Dorsolateral prefrontal cortex (tissue), 122 donors: ENCODE measurements at places on chromosomes 1 and 21. TPM values are rescaled to one million over a fixed set of nuclear protein-coding genes. Genes with fewer than 3 reads are reported as not detected.

- DNase-seq: no peak
Observed at GRCh38 chr1:101119289-101119688, 93.7 kb upstream of the DPH5 start.

- no peak for DNase-seq
Observed at GRCh38 chr1:167440776-167441175, 77.6 kb downstream of the CD247 start.

DNA sequence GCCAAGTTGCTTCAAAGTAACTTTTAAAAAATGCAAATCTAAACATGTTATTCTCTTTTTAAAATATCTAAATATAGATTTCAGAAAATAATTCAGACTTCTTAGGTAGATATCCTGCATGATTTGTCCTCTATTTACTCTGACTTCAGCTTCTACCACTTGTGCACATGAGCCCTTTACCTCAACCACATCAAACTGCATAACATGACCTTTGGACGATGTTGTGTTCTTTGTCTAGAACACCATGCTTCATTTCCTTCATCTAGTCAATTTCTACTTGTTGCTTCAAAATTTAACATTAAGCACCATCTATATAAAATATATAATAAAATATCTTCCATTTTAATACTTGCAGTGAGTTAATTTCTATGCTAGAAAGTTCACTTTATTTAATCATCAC is 96.9 kb downstream of the PLPP3 start:
- DNase-seq: no peak

GRCh38 chr1:245409341-245410195 is 254.8 kb downstream of the KIF26B start:
- no peak for DNase-seq

Gene SPATA45
- total RNA-seq: 1.5 TPM

- DNase-seq: no peak
Observed at GRCh38 chr1:243431591-243431990, 175.8 kb downstream of the SDCCAG8 start.

GRCh38 chr21:35399002-35399530 is 350.0 kb upstream of the RUNX1 start:
- DNase-seq: no peak

Gene LHX4
- total RNA-seq: 0.30 TPM

GRCh38 chr1:228979325-228979699 is 244.0 kb downstream of the RHOU start:
- no peak for DNase-seq

- no peak for DNase-seq
Observed at GRCh38 chr21:14403681-14404318, 20.9 kb upstream of the HSPA13 start.

- no peak for DNase-seq
Observed at GRCh38 chr1:173448945-173449344, 28.2 kb upstream of the PRDX6 start.

GRCh38 chr21:43902441-43902840 is 37.4 kb downstream of the AGPAT3 start:
- no peak for DNase-seq

Gene AKR7A3
- total RNA-seq: 3.9 TPM

DNA sequence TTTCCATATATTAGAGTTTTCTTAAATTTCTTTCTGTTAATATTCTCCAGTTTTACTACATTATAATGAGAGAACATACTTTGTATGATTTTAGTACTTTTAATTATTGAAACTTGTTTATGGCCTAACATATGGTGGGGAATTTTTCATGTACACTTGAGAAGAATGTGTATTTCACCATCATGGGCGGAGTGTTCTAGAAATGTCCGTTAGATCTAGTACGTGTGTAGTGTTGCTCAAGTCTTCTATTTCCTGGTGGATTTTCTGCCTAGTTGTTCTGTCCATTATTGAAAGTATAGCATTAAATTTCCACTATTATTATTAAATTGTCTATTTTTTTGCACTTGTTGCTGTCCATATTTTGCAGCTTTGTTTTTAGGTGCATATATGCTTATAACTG is 64.0 kb upstream of the RGS21 start:
- DNase-seq: no peak

DNA sequence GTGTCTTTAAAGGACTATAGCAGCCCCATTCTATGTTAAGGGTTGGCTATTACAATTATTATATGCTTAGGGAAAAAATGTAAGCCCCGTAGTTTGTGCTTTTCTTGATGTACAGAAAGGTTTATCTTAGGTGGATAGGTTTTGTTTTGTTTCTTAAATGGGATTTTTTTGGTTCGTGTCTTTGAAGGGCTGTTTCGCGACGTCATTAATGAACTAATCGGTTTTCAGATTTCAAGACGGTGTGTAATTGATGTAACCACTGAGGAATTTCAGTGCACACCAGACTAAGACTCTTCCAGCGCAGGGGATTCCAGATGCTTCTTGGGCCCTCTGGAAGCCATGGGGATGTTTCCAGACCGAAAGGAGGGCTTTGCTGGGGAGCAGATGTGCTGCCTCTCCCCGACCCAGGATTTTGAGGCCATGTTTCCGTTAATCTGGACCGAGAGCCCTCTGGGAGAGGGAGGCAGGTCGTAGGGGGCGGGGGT is 4.8 kb upstream of the SIM2 start:
- DNase-seq: no peak

GRCh38 chr1:184212649-184213314 is 161.3 kb downstream of the TSEN15 start:
- DNase-seq: no peak

DNA sequence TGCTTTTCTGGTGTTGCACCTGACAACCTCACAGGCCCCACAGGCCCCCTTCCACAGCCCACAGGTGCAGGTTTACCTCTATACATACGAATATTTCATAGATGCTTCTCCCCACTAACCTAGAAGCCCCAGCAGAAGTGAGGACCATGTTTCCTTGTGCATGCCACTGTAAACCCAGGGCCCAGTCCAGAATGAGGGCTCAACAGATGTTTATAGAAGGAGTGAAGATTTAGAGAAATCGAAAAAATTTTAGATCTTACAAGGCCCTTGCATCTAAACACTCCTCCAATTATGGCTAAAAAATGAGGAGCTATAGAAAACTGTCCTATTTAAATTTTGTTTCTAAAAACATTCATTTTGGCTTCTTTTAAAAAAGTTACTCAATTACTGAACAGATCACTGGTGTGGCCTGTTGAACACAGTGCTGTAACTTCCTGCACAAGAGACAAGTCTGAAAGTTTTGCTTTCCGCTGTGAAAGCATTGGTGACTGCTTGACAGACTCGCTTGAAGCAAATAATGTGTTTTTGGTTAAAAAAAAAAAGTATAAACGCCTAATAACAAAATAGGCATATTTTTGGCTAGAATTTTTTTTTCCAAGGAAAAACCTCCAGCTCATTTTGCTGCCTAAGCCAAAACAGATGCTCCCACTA is 1.2 kb downstream of the ABCB10 start:
- no peak for DNase-seq

DNA sequence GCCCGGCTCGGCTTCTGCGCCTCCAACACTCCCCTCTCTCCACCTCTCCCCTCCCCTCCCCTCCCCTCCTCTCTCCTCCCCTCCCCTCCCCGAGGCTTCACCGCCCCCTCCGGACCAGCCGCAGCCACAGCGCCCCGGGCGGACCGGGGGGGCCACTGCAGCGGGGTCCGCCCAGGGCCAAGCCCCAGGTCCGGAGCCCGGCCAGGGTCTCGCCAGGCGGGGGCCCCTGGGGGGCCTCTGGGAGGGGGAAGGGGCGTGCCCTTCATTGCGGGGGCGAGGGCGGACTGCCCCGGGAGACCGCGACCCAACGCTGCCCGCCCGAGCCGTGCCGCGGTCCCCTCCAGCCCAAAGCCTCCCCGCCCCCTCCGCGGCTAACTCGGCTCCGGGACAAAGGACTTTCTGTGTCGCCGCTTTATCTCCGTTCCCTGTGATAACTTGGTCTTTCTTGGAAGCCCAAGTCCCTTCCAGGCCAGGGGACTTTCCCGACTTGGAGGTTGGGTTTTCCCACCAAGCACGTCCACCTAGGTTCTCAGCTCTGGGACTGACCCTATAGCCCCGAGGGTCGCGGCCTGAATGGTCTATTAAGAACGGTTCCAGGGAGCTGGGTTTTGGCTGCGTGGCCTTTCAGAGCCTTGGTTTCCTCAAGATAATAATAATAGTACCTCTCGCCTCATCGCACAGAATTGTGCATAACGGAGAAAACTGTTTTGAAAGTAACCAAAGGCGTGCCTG is at the start of gene UBQLN4:
UBQLN4 (minus strand) TSS at position 31 of the 732 bp plus-strand sequence. CDS start 97 bp downstream, outside the sequence.
- DNase-seq: peak; percentile 71

DNA sequence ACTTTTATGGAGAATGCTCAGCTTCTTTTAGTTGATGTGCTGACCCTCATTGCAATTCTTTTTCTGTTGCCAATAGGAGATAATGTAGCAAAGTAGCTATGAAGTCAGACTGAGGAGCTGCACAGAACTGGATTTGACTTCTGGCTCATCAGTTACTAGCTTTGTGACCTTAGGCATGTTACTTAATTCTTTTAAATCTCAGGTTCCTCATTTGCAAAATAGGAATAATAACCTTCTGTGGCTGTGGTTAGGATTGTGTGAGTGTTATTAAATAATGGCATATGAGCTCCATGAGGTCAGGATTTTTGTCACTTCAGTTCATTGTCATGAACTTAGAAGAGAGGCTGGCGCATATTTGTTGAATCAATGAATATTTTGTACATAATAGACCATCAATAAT is 237.6 kb upstream of the SGIP1 start:
- DNase-seq: no peak

- peak; percentile 79 for DNase-seq
Observed at GRCh38 chr1:205983925-205984725, 19.1 kb downstream of the RAB7B start.

Gene FNBP1L
- 20.0 TPM for total RNA-seq
